Cortex of kidney (tissue), 1 donor: ENCODE measurements at places on chromosomes 6 and 20.

- DNase-seq: no peak
Observed at GRCh38 chr6:150999576-150999975, 134.1 kb downstream of the MTHFD1L start.

DNA sequence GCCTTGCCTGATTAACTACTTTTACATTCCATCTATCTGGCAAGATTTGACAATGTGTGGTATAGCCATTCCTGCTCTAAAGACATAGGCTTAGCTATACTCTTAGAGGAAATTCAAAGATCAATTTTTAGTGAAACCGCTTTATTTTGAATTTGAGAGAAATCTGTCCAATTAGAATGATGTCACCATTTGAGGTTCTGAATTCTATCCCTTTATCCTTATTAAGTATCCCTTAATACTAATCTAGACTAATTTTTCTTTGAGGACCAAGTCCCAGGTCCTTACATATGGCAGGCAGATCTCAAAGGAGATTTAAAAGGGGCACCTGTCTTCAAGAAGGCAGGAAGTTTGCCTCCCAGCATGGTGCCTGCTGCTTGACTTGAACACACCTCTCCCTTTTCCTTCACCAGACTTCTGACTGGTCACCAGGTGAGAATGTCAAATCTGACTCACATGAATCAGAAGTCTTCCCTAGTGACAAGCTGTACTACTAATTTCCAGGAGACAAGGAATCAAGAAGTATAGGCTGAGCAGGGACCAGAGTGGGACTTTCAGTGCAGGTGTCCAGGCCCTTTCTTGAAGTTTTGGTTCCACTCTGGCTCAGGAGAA is 15.0 kb upstream of the MRAP2 start:
- DNase-seq: no peak

GRCh38 chr20:38165089-38165965 is at the start of gene TGM2:
Gene TGM2 (minus strand): TSS chr20:38165270. CDS start chr20:38165198, 72 bp downstream.
- DNase-seq: no peak

GRCh38 chr6:138421608-138422007 is 17.6 kb downstream of the HEBP2 start:
- no peak for DNase-seq

- no peak for DNase-seq
Observed at GRCh38 chr6:52994839-52995088, 320 bp downstream of the GSTA4 start.

GRCh38 chr6:143127941-143128680 is 67.4 kb downstream of the AIG1 start:
- DNase-seq: no peak

GRCh38 chr20:50395251-50395729 is 114.9 kb upstream of the PTPN1 start:
- DNase-seq: peak; percentile 50

DNA sequence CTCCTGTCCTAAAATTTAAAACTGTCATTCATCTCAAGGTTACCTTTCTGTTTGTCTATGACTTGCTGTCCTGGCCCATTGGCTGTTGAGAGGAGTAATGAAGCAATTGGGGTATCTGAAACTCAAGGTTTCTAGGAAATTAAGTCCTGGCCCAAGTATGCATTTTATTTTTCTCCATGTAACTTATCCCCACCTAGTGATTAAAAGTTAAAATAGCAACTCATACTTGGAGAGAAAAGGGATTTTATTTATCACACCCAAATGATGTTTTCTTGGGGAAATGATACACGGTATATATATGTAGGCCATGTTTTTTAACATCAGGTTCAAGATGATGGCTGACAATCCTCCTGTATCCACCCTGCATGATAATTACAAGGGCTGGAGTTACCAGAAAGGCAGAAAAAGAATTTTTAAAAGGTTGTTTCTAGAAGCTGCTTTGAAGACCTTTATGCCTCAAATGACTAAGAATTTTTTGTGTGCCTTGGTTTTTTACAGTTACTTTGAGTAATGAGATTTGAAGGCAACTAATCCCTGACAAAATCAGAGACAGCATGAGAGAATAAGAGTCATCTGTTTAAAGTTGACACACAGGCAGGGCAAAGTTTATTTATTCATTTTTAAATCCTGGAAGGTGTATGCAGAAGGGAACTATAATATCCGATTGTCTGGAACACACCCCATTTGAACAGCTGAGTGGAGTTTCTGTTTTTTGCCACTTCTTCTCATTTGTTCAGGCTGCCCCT is 28.9 kb upstream of the C6orf58 start:
- DNase-seq: no peak

GRCh38 chr6:141580131-141580530 is 552.6 kb upstream of the GJE1 start:
- DNase-seq: no peak

GRCh38 chr6:50442531-50443040 is 270.7 kb upstream of the TFAP2D start:
- no peak for DNase-seq

- DNase-seq: no peak
Observed at GRCh38 chr6:10259671-10260070, 155.2 kb downstream of the TFAP2A start.

DNA sequence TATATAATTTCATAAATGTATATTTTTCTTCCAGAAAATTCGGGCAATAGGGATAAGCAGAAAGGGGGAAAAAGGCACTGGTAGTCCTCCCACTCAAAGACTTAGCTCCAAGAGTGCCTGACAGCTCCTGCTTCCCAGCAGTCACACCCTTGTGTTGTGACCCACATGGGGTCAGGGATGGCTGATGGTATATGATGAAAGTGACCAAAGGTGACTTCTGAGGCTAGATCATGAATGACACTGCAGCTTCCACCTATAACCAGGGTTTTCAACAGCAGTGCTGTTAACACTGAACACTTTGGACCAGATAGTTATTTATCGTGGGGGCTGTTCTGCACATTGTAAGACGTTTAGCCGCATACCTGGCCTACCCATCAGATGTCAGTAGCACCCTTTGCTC is 22.3 kb downstream of the FAM50B start:
- DNase-seq: no peak

DNA sequence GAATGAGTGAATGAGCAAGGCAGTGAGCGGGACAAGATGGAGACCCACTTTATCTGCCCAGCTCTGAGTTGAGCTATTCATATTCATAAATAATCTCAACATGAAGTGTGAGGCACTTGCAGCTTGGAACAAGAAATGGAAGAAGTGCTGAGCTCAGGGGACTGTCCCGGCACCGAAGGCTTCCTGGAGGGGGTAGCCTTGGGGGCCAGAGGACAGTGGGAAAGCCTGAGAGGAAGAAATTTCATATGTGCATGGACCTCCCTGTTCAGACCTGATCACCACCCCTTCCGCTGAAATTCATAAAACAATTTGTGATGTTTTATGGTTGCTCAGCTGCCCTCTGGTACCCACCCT is 103.2 kb downstream of the TOX2 start:
- no peak for DNase-seq

- no peak for DNase-seq
Observed at GRCh38 chr6:150482883-150483409, 114.1 kb downstream of the IYD start.

GRCh38 chr6:53593001-53593488 is 48.1 kb upstream of the GCLC start:
- DNase-seq: no peak

DNA sequence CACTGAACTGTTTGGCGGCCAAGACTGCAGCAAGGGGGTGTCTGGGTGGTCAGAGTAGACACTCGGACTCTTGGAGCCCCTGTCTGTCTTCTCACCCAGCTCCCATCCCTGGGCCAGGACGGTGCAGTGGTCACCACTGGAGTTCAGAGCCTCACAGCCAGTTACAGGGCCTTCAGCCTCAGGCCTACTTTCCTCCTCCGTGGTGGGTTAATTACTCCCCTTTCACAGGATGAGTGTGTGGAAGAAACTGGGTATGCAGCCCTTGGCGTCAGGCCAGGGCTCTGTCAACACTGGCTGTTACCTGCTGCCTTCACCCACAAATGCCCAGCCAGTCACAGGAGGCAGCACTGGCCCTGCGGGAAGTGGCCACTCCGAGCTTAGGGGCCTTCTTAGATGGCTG is 1.8 kb upstream of the YTHDF1 start:
- DNase-seq: no peak

- no peak for DNase-seq
Observed at GRCh38 chr6:113829696-113830045, 27.5 kb upstream of the MARCKS start.

GRCh38 chr20:57251344-57251743 is 15.1 kb downstream of the BMP7 start:
- DNase-seq: no peak

- DNase-seq: no peak
Observed at GRCh38 chr6:8149350-8149749, 47.0 kb upstream of the EEF1E1 start.

GRCh38 chr20:13425381-13426135 is 204.5 kb downstream of the ISM1 start:
- no peak for DNase-seq

DNA sequence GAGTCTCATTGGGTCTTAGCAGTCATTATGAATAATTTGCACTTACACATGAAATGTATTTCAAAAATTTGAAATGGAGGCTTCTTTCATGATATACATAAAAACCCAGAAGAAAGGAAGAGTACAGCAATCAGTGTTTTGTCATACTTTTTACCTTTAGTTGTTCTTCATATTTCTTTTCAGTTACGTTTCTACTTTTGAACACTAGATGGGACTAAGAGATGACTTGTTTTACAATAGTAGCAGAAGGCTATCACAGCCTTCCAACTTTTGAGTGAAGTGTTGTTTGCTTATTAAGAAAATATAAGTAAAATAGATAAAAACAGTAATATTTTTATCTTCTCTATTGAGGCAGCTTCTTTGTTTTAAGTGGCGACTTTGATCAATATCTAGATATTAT is 58.1 kb downstream of the L3MBTL3 start:
- no peak for DNase-seq

- no peak for DNase-seq
Observed at GRCh38 chr6:167750956-167751358, 75.8 kb upstream of the AFDN start.

DNA sequence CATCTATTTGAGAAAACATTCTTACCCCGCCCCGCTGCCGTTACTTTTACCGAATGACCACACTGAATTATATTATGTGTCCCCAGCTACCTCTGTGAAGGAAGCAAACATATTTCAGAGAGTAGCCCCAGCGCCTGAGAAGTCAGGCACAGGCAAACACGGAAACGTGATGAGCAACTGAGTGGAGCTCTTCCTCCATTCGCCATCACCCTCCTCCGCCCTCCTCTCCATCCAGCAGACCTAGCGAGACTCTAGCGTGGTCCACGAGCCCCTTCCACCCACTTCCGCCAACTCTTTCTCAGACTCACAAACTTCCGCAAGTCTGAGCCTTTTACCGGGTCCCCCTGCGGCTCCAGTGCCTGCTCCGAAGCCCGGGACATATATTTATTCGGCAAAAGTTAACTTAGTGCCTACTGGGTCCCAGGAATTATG is 582 bp downstream of the SNRPB start:
- no peak for DNase-seq

DNA sequence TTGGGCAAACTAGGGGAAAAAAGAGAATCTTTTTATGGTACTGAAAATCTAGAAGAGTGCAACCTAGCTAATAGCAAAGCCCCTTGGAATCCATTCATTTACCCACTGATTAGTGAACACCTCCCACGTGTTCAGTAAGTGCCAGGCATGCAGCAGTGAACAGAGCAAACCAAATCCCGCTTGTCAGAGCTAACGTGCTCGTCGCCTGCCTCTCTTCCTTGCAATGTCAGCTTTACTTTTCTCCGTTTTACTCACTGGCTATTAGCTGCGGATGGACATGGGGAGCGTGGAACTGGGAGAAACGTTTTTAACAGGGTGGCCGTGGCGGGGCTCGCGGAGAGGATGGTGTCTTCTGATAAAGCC is 120.4 kb downstream of the SYNDIG1 start:
- no peak for DNase-seq

- no peak for DNase-seq
Observed at GRCh38 chr20:64011366-64011779, 24.6 kb upstream of the C20orf204 start.

DNA sequence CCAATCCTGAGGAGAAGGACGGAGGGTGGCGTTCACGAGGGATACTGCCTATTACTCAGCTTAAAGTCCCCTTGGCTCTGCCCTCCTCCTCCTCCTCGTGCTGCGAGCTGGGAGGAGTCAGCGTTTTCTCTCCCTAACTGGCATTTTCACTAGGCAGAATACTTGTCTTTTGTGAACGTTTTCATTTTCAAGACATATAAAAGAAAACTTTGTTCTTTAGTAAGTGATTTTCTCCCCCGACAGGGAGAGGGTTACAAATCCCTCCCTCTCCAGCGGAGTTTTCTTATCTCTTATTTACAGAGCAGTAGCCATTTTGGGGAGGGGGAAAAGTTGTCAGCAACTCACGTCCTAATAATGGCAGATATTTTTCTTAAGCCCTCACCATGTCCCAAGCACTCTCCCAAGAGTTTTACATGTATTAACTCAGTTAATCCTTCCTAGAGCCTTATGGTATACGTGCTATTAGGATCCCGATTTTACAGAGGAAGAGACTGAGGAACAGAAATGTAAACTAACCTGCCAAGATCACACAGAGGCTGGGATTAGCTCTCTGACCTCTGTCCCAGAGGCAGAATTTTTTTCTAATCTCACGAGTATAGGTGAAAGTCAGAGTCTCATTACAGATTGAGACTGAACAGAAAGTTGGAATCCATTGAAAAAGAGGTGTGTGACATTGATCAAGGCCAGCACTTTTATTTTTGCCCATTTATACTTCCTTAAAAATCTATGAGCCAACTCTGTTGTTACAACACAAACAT is 30.0 kb upstream of the ZNF217 start:
- no peak for DNase-seq

DNA sequence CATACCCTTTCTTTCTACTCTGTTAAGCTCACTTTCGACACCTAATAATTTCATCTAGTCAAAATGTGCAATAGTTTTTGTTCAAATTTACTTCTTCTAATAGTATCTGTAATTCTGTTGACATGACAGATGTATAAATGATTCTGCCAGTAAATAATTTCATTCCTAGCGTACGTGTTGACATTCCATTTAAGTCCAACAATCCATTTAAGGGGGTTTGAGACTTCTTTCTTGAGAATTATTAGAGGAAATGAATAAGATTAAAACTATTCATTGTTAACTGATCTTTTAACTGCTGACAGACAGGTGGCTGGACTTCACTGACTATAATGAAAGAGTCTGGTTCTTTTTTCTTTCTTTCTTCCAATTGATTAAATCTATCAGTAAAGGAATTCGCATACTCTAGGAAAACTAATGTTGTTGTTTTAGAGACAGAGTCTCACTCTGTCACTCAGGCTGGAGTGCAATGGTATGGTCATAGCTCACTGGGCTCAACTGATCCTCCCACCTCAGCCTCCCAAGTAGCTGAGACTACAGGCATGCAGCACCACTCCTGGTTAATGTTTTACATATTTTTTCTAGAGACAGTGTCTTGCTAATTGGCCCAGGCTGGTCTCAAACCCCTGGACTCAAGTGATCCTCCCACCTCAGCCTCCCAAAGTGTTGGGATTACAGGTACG is 55.9 kb downstream of the MAP3K5 start:
- no peak for DNase-seq

DNA sequence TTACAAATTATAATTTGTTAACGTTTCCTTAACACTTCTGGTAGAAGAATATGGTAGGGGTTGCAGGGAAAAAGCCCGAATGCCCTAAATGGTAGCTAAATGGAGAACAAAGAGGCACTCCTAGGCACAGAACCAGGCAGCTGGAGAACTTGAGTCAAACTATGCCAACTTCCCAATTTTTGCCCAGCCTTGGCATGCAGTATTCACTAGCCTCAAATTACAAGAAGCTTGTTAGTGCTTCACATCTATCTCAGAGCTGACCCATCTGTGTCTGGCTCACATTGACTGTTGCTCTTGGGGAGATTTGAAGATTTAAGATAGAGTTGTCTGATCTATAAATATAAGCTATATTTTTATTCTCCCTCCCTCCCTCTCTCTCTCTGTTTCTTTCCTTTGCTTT is 19.4 kb upstream of the LRFN2 start:
- DNase-seq: no peak
